A549 treated with DMSO at 1 μM for 4 hours (cell line): ENCODE measurements at places on chromosomes 5 and 9. TPM values are rescaled to one million over a fixed set of nuclear protein-coding genes. Genes with fewer than 3 reads are reported as not detected.

Gene IL33
- total RNA-seq: 0.49 to 2.2 TPM (median 1.0 TPM) in 5 replicates

Gene ACTBL2
- 0.02 to 0.09 TPM (median 0.06 TPM) in 5 replicates for total RNA-seq

Gene IL4
- not detected in 5 replicates for total RNA-seq

Gene POU5F2
- 0.01 TPM in 3 of 5 replicates, not detected in the others for total RNA-seq

Gene TOR2A
- 10.2 to 14.7 TPM (median 13.1 TPM) in 5 replicates for total RNA-seq

Gene SH3RF2
- 2.5 to 3.7 TPM (median 3.3 TPM) in 5 replicates for total RNA-seq

Gene OMD
- total RNA-seq: not detected in 5 replicates

Gene SLC6A19
- not detected in 5 replicates for total RNA-seq

Gene SEMA4D
- total RNA-seq: 4.7 to 7.2 TPM (median 6.1 TPM) in 5 replicates

Gene CFAP77
- total RNA-seq: 0.13 to 0.30 TPM (median 0.21 TPM) in 4 of 5 replicates, not detected in the other

Gene TNFSF15
- 0.27 to 0.44 TPM (median 0.40 TPM) in 5 replicates for total RNA-seq

Gene TEX48
- total RNA-seq: not detected in 5 replicates

Gene BBLN
- 35.7 to 64.3 TPM (median 54.3 TPM) in 5 replicates for total RNA-seq

Gene TSSK1B
- not detected in 5 replicates for total RNA-seq

Gene PCDHAC2
- 2.6 to 3.2 TPM (median 2.6 TPM) in 5 replicates for total RNA-seq

Gene BOD1
- 62.2 to 72.0 TPM (median 69.7 TPM) in 5 replicates for total RNA-seq

Gene LECT2
- not detected in 5 replicates for total RNA-seq

Gene SNCAIP
- total RNA-seq: 0.04 to 0.09 TPM in 2 of 5 replicates, not detected in the others

Gene AMBP
- total RNA-seq: 6.4 to 8.9 TPM (median 7.8 TPM) in 5 replicates

Gene SLC38A9
- 20.7 to 30.5 TPM (median 26.1 TPM) in 5 replicates for total RNA-seq

Gene SLC34A3
- 0.07 to 0.14 TPM (median 0.11 TPM) in 4 of 5 replicates, not detected in the other for total RNA-seq

Gene NEURL1B
- 2.2 to 3.4 TPM (median 2.8 TPM) in 5 replicates for total RNA-seq

Gene RPS23
- 3,085 to 5,132 TPM (median 3,564 TPM) in 5 replicates for total RNA-seq

Gene FTMT
- total RNA-seq: not detected in 5 replicates

Gene CDKN2B-AS1
- not detected in 5 replicates for total RNA-seq

Gene EIF4E1B
- total RNA-seq: not detected in 5 replicates

Gene ZNF608
- total RNA-seq: 0.25 to 1.1 TPM (median 0.40 TPM) in 5 replicates

Gene PARP8
- 0.08 to 0.29 TPM (median 0.17 TPM) in 5 replicates for total RNA-seq

Gene PPP2R2B
- 0.13 to 0.16 TPM (median 0.15 TPM) in 4 of 5 replicates, not detected in the other for total RNA-seq

Gene CSF1R
- total RNA-seq: 0.05 to 0.37 TPM (median 0.09 TPM) in 5 replicates

Gene SLC22A4
- total RNA-seq: 3.6 to 5.5 TPM (median 4.1 TPM) in 5 replicates

Gene TAF1L
- total RNA-seq: 0.02 TPM in 1 of 5 replicates, not detected in the others

Gene FOXD1
- 16.1 to 22.6 TPM (median 18.1 TPM) in 5 replicates for total RNA-seq

Gene RELL2
- 3.5 to 5.7 TPM (median 4.0 TPM) in 5 replicates for total RNA-seq

Gene PCA3
- not detected in 5 replicates for total RNA-seq

Gene MSX2
- 5.2 to 6.7 TPM (median 5.5 TPM) in 5 replicates for total RNA-seq

Gene PPIP5K2
- 18.7 to 34.5 TPM (median 26.2 TPM) in 5 replicates for total RNA-seq

Gene PAIP2
- 81.3 to 101 TPM (median 94.1 TPM) in 5 replicates for total RNA-seq

Gene GMCL2
- total RNA-seq: not detected in 5 replicates

Gene ZNF79
- 5.6 to 7.0 TPM (median 6.5 TPM) in 5 replicates for total RNA-seq

Gene PCDHGA6
- 0.19 to 0.39 TPM (median 0.26 TPM) in 5 replicates for total RNA-seq

Gene IFNK
- total RNA-seq: not detected in 5 replicates

Gene MACIR
- 18.1 to 22.2 TPM (median 21.6 TPM) in 5 replicates for total RNA-seq

Gene PTCH1
- total RNA-seq: 2.6 to 4.4 TPM (median 3.1 TPM) in 5 replicates

Gene SLC25A48
- 0.09 to 0.21 TPM (median 0.17 TPM) in 3 of 5 replicates, not detected in the others for total RNA-seq

Gene DOLPP1
- total RNA-seq: 17.6 to 23.6 TPM (median 22.1 TPM) in 5 replicates

Gene ASB6
- total RNA-seq: 22.0 to 25.5 TPM (median 24.9 TPM) in 5 replicates

Gene GPR21
- total RNA-seq: not detected in 5 replicates

Gene ACSL6
- 0.07 to 0.16 TPM (median 0.10 TPM) in 4 of 5 replicates, not detected in the other for total RNA-seq

Gene RMI1
- 10.5 to 15.2 TPM (median 12.5 TPM) in 5 replicates for total RNA-seq

Gene PPP3R2
- not detected in 5 replicates for total RNA-seq

Gene SLC9A3
- 2.1 to 2.8 TPM (median 2.5 TPM) in 5 replicates for total RNA-seq

Gene PCDHA2
- 0.03 to 0.08 TPM (median 0.07 TPM) in 5 replicates for total RNA-seq

Gene TMC1
- 0.05 to 0.19 TPM in 2 of 5 replicates, not detected in the others for total RNA-seq
